ENCODE measurements at places on chromosomes 3 and 15.

GRCh38 chr3:131285456-131285855, 96.1 kb upstream of the NUDT16 start:
- DNase-seq: no peak

DNA sequence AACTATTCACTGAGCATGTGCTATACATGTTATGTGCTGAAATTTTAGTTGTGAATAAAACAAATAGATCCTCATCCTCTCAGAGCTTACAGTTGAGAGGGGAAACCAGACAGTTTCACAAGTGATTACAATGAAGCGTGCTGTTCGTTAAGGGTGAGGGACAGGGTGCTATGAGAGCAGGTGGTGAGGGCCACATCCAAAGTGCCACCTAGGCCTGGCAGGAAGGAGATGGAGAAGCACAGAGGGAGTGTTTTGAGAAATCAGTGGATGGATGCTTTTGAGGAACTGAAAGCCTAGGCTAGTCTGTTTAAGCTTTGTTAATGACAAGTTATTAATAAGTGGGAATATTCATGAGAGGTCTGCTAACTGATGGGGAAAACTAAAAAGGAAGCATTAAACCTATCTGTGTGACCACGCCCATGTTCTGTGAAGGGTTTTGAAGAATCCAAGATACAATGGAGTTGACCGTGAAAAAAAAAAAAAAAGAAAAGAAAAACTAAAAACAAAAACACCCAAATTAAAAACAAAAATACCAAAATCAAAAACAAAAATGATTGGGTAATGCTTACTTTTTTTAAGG, 7.3 kb downstream of the MCTP2 start:
- DNase-seq: no peak

DNA sequence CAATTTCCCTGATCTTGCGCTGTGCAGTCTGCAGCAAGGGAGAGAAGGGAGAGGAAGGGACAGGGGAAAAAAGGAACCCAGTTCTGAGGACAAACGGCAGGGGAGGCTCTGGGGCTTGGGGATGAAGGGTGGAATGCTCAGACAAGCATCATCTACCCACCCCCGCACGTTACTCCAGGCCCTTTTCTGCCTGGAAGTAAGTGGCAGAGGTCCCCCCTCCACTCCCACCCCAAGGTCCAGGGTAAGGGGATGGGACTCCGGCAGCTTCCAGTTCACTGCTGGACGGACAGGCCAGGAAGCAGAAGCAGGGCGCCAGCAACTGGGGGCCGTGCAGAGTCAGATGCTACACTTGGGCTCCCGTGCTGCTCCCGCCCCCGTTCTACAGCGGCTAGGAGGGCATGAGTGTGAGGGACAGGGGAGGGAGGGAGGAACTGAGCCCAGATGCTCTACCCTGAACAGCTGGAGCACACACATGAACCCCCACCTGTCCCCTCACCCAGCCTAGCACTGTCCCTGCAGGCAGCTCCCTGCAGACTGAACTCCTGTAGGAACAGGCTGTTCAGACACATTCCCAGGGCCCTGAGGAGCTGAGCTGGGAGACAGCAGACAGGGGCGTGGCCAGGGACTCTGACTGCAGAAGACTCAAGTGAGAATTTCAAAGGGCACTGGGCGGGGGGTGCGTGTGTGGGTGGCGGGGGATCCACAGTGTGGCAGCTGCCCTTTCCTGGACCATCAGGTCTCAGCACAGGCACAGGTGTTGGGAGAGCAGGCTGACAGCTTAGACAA, 59.7 kb downstream of the SENP2 start:
- DNase-seq: no peak

DNA sequence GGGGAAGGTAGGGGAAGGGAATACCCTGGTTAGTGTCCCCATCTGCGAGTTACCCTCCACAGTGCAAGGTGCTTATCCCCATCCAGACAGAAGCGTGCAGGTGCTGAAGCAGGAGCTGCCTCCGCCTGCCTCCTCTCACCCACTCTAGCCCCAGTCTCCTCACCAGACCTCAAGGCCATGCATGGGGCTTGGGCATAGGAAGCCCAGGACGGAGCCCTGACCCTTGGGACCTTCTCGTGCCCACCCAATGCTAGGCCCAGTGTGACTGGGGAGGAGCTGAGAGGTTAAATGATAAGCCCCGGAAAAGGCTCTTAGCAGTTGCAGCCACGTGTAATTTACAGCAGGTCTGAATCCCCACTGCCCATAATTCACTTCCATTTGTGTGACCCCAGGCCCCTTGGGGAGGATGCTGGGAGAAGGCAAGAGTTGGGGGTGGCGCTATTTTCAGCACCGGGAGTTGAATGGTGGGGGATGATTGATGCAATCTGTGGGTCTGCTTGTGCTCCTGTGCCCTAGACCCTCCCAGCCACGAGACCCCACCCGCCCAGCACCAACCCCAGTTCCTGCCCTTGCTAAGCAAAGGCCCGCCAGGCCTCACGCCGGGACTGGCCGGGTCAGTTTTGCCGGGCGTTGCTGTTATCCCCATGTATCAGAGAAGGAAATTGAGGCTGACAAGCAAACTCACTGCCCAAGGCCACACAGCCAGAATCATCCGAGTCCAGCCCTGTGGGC, 14.5 kb upstream of the PLXND1 start:
- DNase-seq: no peak

DNA sequence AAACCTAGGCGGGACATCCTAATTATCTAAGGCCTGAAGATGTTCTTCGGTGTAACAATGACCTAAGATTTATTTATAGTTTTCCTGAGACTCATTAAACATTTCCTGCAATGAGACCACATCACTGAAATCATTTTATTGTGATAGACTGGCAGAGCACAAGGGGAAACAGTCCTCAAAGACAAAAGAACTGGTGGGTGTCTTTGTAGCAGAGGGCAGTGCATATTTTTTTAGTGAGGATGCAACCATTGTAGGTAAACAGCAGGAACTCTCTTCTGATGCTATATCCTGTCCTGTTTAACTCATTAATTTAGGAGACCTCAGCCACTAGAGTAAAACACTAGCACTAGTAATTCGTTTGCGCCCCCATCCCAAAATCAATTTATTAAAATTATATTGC, 100.0 kb downstream of the MAGI1 start:
- DNase-seq: no peak

GRCh38 chr3:171840811-171841619, 2.1 kb upstream of the TMEM212 start:
- no peak for DNase-seq

GRCh38 chr3:108620250-108620649, 30.7 kb downstream of the DZIP3 start:
- DNase-seq: no peak

All from T-helper 1 cell (primary cell).